SJSA1 (cell line): ENCODE measurements at places on chromosomes 5 and 9. TPM values are rescaled to one million over a fixed set of nuclear protein-coding genes. Genes with fewer than 3 reads are reported as not detected.

DNA sequence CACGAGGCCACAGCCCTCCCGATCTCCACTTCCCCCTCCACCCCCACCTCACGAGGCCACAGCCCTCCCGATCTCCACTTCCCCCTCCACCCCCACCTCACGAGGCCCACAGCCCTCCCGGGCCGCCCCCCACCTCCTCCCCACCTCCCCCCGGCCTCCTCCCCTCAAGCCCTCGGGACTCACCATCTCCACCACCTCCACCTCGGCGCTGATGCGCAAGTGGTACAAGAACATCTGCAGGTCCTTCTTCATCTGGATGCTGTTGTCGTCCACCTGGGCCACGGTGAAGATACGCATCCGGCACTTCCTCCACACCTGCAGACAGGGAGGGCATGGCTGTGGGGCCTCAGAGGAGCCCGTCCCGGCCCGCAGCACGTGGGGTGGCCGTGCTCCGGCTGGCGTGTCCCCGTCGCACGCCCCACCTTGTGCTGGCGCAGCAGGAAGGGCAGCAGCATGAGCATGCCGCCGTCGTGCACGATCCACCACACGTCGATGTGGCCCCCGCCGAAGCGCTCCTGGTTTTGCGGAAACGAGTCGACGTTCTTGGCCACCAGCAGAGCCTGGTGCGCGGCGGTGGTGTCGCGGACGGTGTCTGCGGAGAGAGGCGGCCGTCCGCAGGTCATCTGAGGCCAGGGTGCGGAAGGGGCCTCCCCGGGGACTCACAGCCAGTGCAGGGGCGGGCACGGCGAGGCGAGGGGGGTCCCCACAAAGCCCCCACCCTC is 48.0 kb downstream of the SLC12A7 start:
- no peak overlapping the region for H3K27ac ChIP-seq
- H3K36me3 ChIP-seq: peaks cover 28% of the 10 kb centered on the region; the same call in 1 of the 2 replicates
- H3K27me3 ChIP-seq: no peaks in the 10 kb centered on the region

- no peak overlapping the region for H3K4me3 ChIP-seq
- H3K27me3 ChIP-seq: no peaks in the 10 kb centered on the region
- no peaks in the 10 kb centered on the region; the same call in 1 of the 2 replicates for H3K4me1 ChIP-seq
Observed at GRCh38 chr5:111765613-111766571, 8.9 kb upstream of the NREP start.

- H3K4me3 ChIP-seq: no peak overlapping the region
- no peak overlapping the region for H3K27ac ChIP-seq
- no peak for DNase-seq
- H3K4me1 ChIP-seq: no peaks in the 10 kb centered on the region
- H3K36me3 ChIP-seq: no peaks in the 10 kb centered on the region
Observed at GRCh38 chr9:3464033-3464638, 61.7 kb downstream of the RFX3 start.

Gene IQGAP2
- 0.37 TPM in 1 of 2 replicates, not detected in the other for total RNA-seq

Gene ZNF366
- not detected in 2 replicates for total RNA-seq

Gene ADCY2
- total RNA-seq: 0.21 TPM in 1 of 2 replicates, not detected in the other

Gene BHMT2
- not detected in 2 replicates for total RNA-seq
